ENCODE measurements at places on chromosomes 4 and X.

DNA sequence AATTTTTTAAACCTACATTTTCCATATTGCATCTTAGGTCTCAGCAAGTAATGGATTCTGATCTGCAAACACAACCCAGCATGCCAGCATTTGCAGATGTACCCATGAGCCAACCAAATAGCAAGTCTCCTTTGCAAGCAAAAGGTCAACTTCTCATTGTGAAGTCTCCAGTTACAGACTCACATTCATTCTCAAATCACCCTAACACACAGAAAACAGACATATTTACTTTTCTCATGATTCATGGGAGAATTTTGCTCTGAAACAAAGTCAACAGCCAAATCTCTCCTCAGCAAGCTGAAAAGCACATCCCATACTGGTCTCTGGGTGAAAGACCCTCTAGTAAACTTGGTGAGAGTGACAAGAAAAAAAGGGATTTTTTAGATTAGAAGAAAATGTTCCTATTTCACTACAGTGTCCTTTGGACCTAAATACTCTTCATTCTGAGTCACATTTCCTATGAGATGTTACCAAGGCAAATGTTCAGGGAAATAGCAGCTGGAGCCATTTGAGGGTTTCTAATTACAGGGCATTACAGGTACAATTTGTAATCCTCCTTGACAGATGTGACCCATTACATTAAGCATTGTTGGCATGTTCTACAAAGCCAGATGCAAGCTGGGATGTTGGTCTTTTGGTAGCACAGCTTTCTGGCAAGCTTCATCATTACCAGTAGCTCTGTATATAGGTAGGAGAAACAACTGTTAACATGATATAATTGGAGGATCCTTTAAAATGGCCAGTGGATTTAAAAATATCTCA is 383.3 kb downstream of the SMARCA1 start:
- no peak for DNase-seq

DNA sequence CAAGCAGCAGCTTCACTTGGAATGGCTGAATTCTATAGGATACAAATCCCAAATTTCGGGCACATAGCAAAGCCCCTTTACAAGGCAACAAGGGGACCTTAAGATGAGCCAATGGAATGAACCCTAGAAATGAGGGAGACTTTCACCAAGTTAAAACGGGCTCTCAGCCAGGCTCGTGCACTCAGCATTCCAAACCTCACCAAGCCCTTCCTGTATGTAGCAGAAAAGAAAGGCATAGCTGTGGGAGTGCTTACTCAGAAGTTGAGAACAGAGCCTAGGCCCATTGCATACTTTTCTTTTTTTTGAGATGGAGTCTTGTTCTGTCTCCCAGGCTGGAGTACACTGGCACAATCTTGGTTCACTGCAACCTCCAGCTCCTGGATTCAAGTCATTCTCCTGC is 10.8 kb upstream of the HERC5 start:
- no peak for DNase-seq

- DNase-seq = no peak
These were observed 34.0 kb downstream of the LHFPL1 start for GRCh38 chrX:112645774-112646173.

DNA sequence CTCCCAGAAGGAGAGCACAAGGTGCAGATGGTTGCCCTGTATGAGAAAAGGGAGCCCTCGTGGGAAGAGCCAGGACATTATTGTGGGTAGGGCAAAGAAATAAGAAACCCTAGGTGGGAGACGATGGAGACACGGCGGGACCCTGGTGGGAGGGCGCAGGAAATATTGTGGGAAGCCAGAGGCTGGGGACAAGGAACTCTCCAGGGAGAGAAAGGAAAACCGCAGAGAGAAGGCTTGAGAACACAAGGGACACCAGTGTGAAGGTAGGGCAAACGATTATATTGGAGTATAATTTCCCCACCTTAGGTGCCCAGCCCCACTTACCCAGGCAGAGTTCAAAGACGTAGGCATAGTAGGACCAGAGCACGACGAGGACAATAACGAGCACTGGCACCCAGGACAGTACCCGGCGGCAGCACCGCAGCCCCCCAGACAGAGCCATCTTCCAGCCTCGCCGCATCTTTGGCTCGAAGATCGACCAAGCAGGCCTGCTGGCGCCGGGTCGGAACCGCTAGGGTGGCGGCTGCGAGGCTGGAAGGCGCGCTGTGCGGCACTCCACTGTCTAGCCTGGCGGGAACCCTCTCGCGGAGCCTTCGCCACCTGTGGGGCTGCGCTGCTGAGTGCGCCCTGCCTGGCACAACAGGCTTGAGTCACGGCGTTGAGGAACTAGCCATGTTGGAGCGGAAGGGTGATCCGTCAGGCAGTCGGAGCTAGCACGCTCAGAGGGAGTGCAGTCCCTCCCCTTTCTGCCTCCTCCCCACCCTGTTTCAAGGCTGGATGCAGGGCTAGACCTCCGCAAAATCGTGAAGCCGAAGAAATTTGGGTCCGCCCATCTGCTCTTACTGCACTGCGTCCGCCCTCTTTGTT is at the start of gene ZDHHC15:
ZDHHC15 (minus strand) TSS at position 473 of the 867 bp plus-strand sequence; CDS start at position 460, 13 bp downstream.
- DNase-seq = no peak

DNA sequence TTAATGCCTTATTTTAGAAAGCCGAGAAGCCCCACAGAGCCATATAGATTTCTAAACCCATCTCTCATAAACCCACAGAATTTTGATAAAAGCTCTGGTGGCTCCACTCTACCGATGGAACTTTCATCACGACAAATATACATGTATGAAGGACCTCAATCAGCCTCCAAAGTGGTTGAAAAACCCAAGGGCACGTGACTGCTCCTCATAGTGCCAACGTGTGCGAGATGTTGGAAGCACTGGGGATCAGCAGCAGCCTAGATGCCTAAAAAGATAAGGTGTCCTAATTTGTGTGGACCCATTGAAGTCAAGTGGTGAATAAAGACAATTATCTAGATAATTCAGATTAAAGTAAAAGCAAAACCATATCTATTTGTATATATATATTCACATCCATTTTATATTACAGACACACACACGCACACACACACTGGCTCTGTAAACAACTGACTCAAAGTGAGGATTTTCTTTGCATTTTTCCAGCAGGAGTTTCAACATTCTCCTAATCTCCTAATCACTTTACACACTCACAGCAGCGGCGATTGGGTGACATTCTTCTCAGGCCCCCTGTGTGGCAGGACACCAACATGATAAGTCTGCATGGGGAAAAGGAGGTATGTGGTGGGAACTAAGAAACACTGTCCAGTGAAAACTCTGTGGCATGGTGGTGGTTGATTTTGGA is 2.8 kb upstream of the PITX2 start:
- DNase-seq = no peak

DNA sequence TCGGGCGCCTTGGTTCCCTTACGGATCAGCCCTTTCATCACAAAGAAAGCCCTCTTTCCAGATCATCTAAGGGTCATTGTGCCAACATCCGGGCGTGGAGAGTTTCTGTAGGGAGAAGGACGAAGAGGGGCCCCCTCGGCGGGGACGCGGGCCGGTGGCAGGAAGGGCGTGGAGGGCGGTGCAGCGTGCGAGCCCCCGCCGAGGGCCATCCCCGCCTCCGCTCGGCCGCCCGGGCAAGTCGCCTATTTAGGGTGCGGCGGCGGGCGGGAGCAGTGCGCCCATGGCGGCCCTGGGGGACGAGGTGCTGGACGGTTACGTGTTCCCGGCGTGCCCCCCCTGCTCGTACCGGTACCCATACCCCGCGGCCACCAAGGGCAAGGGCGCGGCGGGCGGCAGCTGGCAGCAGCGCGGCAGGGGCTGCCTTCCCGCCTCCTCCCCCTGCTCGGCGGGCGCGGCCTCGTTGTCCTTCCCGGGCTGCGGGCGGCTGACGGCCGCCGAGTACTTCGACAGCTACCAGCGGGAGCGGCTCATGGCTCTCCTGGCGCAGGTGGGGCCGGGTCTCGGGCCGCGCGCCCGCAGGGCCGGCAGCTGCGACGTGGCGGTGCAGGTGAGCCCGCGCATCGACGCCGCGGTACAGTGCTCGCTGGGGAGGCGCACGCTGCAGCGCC is at the start of gene ZAR1:
ZAR1 (plus strand) TSS at position 241 of the 668 bp plus-strand sequence; CDS start at position 281, 40 bp downstream.
- DNase-seq = no peak

All from fibroblast of the conjunctiva (primary cell).